ENCODE measurements at places on chromosomes 7 and 10. TPM values are rescaled to one million over a fixed set of nuclear protein-coding genes. Genes with fewer than 3 reads are reported as not detected.

ARMC3 gene
- not detected for polyA plus RNA-seq

TAS2R5 gene
- polyA plus RNA-seq: not detected

MRC1 gene
- not detected for polyA plus RNA-seq

NOM1 gene
- 7.7 TPM for polyA plus RNA-seq

MSS51 gene
- polyA plus RNA-seq: 0.36 TPM
